Colonic mucosa (tissue), 4 donors: ENCODE measurements at places on chromosomes 2 and 18.
A peak's percentile ranks its signal among the peaks of the same experiment; 100 is the strongest.

DNA sequence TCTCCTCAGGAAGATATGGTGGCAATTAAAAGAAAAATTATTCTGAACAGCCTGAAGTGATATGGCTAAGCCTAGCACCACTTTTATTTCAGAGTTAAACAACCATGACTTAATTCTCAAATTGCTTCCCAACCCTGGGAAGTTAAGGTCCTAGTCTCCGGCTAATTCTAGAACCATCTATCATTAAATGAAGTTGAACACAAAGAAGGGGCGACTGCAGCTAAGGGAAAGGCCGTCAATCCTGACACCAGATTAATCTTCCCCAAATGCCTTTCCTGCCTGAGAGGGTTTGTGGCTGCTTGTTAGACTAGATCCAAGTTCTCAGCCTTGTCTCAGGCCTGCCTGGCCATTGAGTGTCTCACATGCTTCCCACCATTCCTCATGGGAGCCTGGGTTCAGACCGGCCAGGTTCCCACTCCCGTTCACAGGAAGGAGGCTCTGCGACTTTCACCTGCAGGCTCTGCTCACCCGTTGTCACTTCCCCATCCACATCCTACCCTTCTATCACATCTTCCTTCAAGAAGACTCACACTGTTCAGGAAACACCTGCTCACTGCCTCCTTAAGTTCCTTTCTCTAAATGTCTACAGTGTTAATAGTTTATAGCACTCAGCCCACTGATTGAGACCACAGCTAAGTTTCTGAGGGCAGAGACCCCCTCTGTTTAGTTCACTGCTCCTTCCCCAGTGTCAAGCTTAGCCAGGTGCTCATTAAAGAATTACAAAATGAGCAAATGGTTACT, 282.9 kb upstream of the REV1 start:
- DNase-seq = no peak

GRCh38 chr18:47691611-47692010, 238.8 kb downstream of the SMAD2 start:
- no peak for DNase-seq

- peak; percentile 55 for DNase-seq
These were observed 56.9 kb downstream of the COL4A4 start for GRCh38 chr2:227106845-227107759.

GRCh38 chr2:15173501-15173900, 387.6 kb downstream of the NBAS start:
- DNase-seq = no peak

GRCh38 chr2:134367213-134367612, 113.3 kb downstream of the MGAT5 start:
- no peak for DNase-seq

GRCh38 chr2:100984892-100985307, 17.2 kb upstream of the RPL31 start:
- peak; percentile 73 for DNase-seq

DNA sequence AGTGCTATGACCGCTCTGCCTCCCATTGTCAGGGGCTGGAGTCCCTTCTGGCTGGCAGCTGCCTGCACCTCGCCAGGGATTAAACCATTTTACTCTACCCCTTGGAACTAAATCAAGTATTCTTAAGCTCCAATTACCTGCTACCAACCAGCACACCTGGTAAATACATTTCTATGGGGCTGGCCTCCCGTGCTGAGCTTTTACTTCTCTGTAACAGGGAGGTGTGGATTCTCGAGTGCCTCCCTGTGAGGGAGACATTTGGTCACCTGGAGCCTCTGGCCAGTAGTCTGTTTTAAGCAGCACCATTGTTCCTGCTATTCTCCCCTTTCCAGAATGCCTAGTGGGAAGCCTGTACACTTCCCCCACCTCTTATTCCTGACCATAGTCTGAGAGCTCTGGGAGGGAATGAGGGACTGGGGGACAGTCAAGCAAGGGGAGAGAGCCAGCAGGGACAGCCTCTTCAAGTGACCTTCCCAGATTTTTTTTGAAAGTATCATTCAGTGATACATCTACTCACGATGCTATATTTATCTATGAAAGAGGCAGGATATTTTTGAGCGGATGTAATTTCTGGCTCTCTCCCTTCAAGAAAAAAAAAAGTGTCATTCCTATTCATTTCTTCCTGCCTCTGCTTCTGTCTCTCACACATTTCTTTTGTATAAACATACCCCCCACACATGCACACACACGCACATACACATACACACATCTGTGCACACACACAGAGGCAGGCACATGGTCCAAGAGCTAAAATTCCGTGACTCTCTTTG, 112.8 kb downstream of the CAPN13 start:
- DNase-seq = no peak

- DNase-seq = no peak
These were observed 252.2 kb downstream of the KLHL29 start for GRCh38 chr2:23637011-23637778.

GRCh38 chr18:68918216-68918615, 120.3 kb downstream of the CCDC102B start:
- no peak for DNase-seq

DNA sequence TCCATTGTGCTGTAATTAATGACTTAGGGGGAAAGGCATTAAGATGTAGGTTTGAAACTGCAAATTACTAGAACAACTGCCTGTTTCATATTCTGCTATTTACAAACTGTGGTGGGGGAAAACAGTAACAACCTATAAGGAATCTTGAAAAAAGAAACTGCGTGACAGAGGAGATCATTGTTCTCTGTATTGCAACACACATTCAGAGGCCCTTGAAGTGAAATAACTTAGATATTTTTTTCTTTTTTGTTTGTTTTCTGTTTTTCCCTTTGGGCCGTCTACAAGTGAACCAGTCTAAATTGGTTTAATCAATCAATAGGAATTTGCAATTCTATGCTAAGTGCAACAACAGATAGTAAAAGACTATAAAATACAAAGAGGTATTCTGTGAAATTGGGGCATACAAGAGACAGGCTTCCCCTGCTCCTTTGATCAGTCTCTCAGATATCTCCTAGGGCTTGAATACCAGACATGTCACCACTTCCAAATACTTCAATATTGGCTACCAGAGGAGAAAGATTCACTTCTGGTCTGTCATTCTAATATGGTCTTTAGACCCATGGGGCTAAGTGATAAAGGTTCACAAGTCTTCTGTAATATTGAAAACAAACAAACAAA, 2055.1 kb upstream of the CELF4 start:
- no peak for DNase-seq

DNA sequence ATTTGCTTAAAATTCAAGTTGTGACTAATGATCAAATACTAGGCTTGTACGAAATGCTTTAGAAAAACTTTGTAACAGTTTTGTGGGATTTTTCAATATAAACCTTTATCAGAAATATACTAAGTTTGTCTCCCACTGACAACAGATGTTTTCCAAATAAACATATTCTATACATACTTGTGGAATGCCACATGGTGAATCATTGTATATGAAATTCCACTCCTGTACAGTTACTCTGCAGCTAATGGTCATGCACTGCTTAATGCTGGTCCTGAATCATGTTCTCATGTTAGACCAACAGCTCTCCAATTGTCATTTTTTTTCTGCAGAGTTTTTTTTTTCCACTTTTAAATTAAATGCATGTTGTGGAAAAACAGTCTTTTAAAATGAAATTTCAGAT, 90.1 kb downstream of the DPP4 start:
- no peak for DNase-seq

GRCh38 chr2:20571231-20571630, 79.7 kb downstream of the HS1BP3 start:
- DNase-seq = no peak

- no peak for DNase-seq
These were observed 99.4 kb upstream of the SCN7A start for GRCh38 chr2:166593403-166593802.

GRCh38 chr18:62525608-62526007, 2.8 kb downstream of the ZCCHC2 start:
- no peak for DNase-seq

- no peak for DNase-seq
These were observed 634.6 kb downstream of the ADCYAP1 start for GRCh38 chr18:1539276-1539675.

- no peak for DNase-seq
These were observed 85.0 kb downstream of the INHBB start for GRCh38 chr2:120430957-120431356.

DNA sequence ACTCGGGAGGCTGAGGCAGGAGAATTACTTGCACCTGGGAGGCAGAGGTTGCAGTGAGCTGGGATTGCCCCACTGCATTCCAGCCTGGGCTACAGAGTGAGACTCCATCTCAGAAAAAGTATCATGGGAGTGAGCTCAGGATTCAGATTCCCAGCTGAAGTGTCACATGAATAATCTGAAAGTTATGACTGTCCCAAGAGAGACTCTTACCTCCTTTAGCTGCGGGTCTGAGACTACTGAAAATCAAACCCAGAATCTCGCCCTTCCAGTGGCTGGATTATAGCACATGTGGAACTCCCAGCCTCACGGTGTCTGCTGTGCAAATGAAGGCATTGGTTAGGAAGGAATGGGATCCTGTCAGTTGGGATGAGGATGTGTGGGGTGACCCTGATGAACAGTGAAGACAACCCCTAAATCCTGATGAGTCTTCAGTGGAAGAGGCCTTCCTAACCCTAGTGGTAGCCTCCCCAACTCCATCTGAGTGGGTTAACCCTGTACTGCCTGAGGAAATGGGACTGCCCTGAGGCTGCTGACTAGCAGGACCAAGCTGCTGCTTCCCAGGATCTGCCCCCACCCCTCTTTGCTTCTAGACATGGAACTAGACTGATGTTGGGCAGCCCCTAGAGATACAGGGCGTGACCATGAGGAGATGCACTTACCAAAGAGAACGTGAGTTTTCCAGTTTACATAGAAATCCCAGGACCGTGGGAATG, 16.5 kb downstream of the BOK start:
- DNase-seq = no peak

- DNase-seq = no peak
These were observed 42.1 kb downstream of the DIPK1C start for GRCh38 chr18:74414953-74415515.

DNA sequence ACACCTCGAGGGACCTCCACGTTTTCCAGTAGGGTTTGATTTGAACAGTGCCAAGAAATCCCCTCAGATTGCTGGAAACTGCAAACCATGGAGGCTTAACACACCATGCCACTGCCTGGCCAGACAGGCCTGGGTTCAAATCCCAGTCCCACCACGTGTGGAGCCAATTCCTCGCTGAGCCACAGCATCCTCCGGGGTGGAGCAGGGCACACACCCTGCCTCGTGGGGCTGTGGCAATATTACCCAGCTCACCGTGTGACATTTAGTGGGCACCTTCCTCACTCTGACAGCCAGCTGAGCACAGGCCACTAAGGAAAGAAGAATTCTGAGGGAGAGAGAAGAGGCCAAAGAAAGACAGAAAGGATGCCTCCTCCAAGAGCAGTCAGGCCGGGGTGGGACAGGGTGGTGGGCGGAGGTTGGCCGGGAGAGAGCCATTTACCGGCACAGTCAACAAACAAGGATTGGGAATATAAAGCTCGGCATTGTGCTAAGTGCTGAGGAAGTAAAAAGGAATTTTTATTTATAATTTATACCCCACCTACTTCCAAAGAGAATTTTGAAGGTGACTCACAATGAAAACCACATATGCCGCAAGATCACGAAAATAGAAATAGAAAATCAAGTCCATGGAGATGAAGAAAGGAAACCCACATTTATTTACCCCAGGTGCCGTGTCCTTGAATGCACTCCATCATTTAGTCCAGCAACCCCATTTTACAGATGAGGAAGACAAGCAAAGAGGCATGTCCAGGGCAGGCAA, 111.5 kb downstream of the MCFD2 start:
- peak; percentile 18 for DNase-seq

DNA sequence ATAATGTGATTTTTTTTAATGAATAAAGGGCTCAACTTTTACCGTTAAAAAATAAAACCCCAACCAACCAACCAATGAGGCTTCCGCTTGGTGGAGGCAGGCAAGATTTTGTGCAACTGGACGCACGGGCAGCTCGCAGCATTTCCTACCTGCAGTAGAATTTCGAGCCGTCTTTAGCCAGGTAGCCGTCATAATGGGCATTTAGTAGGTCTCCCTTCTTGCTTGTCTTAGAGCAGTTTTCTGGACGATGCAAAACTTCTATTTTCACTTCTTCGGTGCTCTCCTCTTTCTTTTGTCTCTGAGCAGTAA, 316 bp downstream of the FKBP7 start:
- DNase-seq = peak; percentile 29

DNA sequence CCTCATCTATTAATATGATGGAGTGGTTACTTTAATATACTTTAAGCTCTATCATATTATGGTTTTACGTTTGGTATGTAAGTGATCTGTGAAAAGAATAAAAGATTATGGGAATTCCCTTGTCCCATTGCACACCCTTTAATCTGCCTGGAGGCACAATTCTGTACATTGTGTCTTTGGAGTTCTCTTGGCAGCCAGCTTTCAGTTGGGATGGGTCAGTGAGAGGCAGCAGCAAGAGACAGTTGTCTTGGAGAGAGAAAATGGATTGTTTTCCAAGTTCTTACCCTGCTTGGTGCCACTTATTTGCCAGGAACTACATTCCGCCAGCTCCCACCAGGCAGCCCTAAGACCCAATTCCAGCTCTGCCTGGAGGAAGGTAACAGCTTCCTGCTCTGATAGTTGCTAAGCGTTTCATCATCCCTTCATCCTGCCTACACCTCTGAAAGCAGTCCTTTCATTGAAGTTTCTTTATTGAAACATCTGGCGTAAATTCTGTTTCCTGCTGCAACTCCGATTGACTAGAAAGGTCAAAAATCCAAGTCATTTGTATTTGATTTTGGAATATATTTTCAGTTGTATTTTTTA, 365.2 kb downstream of the AKAIN1 start:
- DNase-seq = no peak

GRCh38 chr2:181046833-181047232, 66.4 kb downstream of the UBE2E3 start:
- no peak for DNase-seq

- DNase-seq = peak; percentile 66
These were observed 27.0 kb downstream of the TMEM200C start for GRCh38 chr18:5868218-5868854.

GRCh38 chr2:172947461-172948153, 128.0 kb upstream of the MAP3K20 start:
- DNase-seq = no peak

DNA sequence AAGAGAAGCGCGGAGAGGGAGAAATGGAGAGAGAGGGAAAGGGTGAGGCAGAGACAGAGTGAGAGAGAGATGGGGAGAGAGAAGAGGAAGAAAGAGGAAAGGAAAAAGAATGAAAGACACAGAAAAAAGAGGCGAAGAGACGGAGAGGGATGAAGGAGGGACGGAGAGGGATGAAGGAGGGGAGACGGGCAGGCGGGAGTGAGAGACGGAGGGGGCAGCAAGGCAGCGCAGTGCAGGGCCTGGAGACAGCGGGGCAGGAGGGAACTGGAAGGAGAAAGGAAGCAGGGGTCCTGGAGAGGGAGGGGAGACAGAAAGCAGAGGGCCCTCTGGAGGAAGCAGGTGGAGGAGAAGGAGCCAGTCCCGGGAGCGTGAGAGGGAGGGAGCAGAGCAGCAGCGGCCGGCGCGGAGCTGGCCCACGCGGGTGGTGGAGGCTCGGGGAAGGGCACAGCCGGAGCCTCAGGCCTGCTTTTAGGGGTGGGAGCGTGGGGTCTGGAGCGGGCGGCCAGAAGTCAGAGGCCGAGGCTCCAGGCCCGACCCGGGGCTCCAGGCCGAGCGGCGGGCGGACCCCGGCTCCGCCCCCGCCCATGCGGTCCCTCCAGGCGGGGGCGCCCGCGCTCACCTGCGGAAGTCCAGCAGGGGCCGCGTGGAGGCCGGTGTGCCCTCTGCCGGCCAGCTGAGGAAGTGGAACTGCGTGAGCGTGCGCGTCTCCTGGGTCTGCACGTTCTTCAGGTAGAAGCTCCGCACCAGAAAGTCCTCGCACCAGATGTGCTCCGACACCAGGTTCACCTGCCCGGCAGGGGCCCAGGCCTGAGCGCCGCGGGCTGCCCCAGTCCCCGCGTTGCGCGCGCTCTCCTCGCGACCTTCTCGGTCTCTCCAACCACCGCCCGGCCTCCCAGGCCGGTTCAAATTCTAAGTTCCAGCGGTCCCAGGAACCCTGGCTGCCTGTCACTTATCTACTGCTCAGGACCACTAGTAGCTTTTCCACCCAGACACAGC, 14.5 kb downstream of the PTPRN start:
- peak; percentile 91 for DNase-seq
